NCI-H187 treated with DMSO at 0.1 percent for 48 hours (cell line): ENCODE measurements at places on chromosomes 5 and 9.

DNA sequence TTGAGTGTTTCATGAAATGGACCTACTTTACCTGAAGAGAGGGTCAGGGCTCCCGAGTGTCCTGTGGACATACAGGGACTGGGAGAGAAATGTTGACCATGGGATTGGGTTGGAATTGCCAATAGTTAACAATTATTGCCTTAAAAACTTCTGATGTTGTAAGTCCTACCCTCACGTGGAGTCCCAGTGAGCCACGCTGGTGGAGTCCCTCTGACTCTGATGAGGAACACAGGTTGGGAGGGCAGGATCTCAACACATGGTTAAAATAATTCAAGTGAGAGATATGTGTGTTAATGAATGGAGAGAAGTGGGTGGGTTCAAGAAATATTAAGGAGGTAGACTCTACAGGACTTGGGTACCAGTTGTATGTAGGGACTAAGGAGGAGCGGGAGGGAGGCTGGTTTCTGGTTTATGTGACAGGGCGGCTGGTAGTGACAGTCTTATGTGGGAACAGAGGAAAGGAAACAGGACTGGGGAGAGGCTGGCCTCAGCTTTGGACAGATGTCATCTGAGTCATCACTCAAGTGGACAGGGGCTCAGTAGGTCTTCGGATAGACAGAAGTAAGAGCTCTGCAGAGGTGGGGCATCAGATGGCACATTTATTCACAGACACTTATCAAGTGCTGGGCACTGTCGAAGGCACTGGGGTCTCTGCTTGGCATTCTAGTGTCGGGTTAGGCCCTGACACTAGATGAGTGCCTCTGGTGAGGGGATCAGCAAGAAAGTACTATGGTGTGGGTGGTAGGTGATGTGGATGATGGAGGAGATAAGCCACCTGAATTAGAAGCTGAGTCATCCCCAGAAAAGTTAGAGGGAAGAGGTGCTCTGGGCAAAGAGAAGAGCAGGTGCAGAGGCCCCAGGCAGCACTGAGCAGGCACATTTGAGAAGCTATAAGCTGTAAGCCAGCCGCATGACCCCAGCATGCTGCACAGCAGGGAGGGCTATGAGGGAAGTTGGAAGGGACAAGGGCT, 27.2 kb downstream of the MAML1 start:
- no peak for DNase-seq

GRCh38 chr5:58491216-58491892, at the start of gene GAPT:
Gene GAPT (plus strand): TSS chr5:58491435. CDS start chr5:58494537, 3,102 bp downstream.
- DNase-seq: no peak

GRCh38 chr5:10451137-10451824, 9.6 kb downstream of the ROPN1L start:
- DNase-seq: no peak

GRCh38 chr5:39186722-39187539, 32.4 kb downstream of the FYB1 start:
- DNase-seq: no peak

GRCh38 chr5:121692158-121692557, 159.5 kb upstream of the FTMT start:
- DNase-seq: no peak

DNA sequence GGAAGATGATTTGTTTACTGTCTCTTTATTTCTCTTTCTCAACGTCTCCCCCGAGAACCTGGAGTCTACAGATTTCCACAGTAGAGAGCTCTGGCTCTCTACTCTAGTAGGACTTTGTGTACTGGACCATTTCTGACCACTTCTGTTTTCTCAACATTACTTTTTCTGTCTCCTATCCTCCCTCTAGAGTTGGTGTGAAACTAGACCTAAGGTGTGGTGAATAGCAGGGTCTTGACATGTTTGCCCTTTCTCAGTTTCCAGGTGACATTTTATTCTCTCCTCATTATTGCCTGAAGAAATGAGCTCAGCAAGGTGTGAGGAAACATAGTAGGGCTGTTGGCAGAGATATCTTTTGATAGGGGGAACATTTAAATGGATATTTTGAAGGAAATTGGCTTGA, 62.1 kb upstream of the IL6ST start:
- DNase-seq: no peak

GRCh38 chr9:16683326-16683725, 187.1 kb downstream of the BNC2 start:
- DNase-seq: no peak

DNA sequence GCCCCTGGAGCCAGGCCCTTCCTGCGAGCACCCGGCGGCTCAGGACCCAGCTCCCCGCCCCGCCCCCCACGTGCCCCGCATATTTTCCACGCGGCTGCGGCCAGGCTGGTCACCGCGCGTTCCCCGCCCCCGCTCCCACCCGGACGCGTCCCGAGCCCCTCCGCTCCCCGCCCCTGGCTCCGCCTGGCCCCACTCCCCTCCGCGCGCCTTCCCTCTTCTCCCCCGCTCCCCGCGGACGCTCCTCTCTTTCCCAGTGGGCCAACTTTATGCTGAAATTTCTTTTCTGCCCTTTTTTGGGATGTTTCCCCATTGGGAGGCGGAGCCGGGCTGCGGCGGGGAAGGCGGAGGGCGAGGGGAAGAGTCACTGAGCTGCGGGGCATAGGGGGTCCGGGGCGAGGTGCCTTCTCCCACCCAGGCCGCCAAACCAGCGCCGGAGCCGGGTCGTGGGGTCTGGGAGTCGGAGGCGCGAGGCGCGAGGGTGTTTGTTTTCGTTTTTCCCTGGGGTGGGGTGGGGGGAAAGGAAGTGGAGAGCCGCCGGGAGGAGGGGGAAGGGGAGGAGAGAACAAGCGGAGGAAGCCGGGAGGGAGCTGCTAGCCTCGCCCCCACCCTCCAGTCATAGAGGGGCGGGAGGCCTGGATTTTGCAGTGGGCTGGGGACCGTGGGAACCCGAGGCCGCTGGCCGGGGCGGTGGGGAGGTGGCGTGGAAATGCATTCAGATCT, 1.0 kb upstream of the TPM2 start:
- no peak for DNase-seq

- no peak for DNase-seq
These were observed 501 bp downstream of the ENHO start for GRCh38 chr9:34522091-34522887.

DNA sequence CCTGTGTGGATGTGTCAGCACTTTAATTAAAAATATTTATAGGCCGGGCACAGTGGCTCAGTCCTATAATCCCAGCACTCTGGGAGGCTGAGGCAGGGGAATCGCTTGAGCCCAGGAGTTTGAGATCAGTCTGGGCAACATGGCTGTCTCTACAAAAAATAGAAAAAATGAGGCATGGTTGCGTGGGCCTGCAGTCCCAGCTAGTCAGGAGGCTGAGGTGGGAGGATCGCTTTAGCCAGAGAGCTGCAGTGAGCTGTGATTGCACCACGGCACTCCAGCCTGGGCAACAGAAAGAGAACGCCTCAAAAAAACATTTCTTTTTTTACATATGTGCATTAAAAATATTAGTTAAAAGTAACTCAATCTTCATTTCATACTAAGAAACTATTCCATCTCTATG, 6.2 kb downstream of the TBC1D9B start:
- DNase-seq: no peak

- no peak for DNase-seq
These were observed 370.8 kb downstream of the GADD45G start for GRCh38 chr9:89975630-89976029.

- no peak for DNase-seq
These were observed at the start of gene SV2C for GRCh38 chr5:76082772-76083554. Gene SV2C (plus strand): TSS chr5:76083383. CDS start chr5:76131751, 48,368 bp downstream.
